Activated naive CD8-positive, alpha-beta T cell treated with anti-CD3 and anti-CD28 coated beads, Interleukin-2, amount 50 U/mL, for 16 hours (primary cell): ENCODE measurements at places on chromosomes 7 and 10.

- no peak for DNase-seq
These were observed 91.0 kb downstream of the CUBN start for GRCh38 chr10:17038627-17039026.

- no peak for DNase-seq
These were observed 60.0 kb upstream of the KLF14 start for GRCh38 chr7:130793855-130794618.

DNA sequence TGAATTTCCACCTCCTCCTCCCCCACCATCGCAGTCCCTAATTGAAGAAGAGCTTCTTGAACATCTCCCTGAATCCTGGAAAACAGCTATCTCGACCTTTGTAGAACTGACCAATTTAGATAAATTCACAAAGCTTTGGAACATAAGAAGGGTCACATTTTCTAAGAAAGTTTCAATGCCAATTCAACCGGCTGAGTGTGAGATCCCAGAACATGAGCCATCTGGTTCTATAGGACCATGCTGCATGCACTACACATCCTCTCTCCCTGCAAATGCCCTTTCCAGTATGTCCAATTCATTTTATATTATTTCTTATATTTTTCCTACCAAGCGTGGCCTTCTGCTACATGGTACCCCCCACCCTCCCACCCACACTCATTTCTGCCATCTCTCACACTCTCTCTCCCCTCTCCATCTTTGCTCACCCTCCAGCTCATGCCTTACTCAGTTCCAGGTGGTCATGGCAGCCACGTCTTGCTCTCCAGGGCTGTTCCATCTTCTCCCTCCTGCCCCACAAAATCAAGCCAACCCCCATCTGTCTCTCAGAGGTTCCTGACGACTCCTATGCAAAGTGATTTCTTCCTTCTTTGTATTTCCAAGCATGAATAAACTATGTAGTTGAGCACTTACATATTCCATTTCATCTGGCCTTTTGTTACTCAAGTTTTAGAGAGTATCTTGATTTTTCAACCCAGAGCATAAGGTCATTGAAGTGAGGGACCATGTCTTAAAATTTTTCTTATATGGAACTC lies 19.3 kb downstream of the FRMD4A start:
- no peak for DNase-seq

- DNase-seq, result no peak
These were observed 36.9 kb downstream of the NAMPT start for GRCh38 chr7:106247841-106248240.

- DNase-seq, result no peak
These were observed 195.3 kb downstream of the FZD1 start for GRCh38 chr7:91459539-91459938.

DNA sequence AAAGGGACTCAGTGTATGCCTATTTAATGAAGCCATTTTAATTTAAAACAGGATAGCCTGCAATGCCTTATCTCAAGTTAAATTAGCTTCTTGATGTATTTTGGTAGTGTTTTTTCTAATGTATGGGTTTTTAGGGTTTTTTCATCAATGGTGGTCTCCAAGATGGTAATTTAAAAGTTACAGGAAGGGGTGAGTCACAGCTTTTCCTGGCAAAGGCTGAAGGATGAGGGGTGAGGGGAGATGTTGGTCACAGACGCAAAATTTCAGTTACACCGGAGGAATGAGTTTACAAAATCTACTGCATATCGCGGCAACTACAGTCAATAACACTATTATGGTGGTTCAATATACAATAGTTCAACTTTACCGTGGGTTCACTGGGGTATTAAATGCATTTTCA lies 31.6 kb downstream of the CCDC3 start:
- no peak for DNase-seq

DNA sequence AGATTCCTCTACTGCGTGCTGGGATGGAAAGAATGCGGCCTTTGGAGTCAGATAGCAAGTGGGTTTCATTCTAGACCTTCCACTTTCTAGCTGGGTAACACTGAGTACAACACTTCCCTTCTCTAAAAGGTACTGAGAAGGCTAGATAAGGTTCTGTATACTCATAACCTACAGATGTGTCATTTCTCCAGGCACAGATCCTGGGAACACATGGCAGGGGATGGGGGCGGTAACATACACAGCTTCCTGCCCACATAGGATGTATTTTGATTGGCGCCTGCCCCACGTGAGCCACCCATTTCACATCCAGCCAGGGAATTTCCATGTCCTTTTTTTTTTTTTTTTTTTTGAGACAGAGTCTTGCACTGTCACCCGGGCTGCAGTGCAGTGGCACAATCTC lies 31.8 kb downstream of the KLRG2 start:
- no peak for DNase-seq

DNA sequence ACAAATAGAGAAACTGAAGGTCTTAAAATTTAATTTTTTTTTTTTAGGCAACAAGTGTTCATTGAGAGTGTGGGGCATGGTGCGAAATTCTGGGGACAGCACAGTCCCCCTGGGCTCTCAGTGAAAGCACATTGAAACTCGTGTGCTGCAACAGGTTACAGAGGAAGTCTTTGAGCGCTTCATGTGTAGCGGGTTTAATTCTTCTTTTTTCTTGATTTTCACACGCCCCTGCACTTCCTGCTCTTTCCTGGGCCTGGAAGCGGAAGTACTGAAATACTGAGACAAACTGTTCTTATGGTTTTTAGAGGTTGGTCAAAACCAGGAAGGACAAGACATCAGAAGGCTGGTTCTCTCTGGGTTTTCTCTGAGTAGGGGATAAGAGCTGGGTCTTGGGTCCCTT lies 203.5 kb downstream of the PTEN start:
- DNase-seq, result no peak

DNA sequence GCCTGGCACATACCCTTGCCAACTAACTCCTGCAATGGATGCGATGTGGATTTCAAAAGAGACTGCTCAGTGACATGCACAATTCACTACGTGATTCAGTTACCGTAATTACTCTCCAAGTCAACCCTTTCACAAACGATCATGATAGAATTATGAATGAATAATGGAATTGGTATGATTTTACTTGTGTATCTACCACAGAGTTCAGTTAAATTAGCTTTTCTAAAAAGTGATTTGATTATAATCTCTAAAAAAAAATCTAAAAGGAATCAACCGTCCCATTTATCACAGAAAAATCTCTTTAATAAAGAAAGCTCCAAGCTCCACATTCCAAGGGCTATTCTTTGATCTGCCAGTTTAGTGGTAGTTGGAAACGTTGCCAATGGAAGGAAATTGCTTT lies 30.4 kb upstream of the RSU1 start:
- no peak for DNase-seq

DNA sequence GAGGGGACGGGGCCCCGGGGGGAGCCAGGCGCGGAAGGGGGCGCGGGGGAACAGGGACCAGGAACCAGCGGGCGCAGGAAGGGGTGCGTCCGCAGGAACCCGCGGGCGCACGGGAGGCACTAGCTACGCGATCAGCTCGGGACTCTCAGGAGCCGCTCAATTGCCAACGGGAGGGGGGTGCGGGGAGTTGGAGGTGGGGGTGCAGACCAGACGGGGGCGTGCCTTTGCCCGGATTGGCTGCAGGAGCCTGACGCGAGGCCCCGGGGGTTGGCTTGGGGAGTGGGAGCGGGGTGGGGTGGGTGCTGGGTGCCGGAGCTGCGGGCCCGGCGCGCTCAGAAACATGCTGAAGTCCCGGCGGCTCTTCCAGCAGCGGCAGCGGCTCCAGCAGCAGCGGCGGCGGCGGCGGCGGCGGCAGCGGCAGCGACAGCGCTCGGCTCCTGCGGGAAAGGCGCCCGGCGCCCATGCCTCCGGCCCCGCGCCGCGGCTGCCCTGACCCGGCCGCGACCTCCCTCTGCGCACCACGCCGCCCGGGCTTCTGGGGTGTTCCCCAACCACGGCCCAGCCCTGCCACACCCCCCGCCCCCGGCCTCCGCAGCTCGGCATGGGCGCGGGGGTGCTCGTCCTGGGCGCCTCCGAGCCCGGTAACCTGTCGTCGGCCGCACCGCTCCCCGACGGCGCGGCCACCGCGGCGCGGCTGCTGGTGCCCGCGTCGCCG lies at the start of gene ADRB1:
ADRB1 (plus strand) TSS at position 335 of the 715 bp plus-strand sequence; CDS start at position 602, 267 bp downstream.
- DNase-seq, result no peak

DNA sequence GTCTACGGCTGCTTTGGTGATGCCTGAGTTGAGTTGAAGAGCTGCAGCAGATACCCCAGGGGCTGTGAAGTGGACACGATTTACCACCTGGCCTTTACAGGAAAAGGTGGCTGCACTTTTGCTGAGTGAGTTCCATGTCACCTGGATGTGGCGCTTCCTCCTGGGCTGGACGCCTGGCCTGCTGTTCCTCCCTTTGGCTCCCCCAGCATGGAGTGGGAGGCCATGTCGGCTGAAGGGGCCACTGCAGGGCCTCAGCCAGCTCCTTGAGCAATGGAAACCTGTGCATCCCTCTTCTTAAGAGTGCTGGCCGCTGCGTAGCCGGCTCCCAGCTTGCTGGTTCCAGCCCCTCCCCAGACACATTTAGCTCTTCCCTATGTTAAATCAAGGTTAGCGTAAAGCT lies 221.0 kb downstream of the GLRX3 start:
- no peak for DNase-seq

DNA sequence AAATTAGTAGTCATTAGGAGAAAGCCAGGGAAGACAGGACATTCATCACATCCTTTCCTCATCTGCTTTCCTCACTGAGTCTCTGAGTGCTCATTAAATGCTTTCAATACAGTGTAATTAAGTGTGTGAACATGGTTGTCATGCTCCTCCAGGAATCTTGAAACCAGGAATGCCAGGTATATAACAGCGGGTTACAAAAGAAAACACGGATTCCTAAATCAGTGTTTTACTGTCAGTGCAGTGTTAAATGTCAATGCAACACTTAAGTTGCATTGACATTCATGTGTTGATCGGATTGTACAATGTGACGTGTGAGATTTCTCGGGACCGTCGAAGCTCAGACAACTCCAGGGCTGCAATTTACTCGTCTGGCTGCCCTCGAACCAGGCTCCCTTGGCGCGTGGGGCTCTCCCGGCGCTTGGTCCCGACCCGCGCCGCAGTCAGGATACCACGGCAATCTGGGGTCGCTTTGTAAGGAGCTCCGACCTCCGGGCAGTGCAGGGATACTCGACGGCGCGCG lies 455 bp upstream of the SPAG6 start:
- no peak for DNase-seq

DNA sequence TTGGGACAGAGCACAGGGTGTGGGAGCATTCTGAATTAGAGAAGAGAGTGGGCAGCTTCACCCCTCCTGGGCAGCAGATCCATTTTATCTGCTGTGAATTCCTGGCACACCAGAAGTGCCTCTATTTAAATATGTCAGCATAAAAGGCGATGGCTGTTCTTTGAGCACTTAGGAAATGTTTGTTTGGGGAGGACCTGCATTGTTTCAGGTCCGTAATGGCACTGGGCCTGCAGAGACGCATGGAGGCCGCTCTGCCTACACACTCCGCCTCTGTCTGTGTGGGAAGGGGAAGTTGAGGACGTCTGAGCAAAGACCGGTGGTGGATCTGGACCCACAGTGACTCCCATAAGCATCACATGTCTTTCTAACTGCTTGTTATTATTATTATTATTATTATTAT lies 253.2 kb downstream of the CAMK1D start:
- no peak for DNase-seq

GRCh38 chr10:132421847-132422751 lies 25.1 kb downstream of the PWWP2B start:
- DNase-seq, result no peak

DNA sequence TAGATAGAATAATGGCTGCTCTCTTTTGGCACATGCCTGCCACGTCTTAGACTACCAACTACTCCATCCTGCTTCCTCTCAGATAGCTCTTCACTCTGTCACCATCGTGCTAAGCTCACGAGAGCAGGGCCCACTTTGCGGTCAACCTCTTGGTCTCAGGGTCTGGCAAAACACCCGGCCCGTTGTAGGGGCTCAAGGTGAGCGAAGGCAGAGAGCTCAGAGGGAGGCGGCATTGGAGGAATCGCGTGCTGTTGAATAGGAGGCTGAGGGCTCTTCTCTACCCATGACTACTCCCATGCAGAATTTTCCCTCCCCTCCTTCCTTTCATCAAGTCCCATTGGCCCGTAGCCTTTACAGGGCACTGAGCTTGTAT lies 100.9 kb upstream of the DDC start:
- no peak for DNase-seq

GRCh38 chr7:111594602-111595001 lies 32.3 kb upstream of the IMMP2L start:
- no peak for DNase-seq

DNA sequence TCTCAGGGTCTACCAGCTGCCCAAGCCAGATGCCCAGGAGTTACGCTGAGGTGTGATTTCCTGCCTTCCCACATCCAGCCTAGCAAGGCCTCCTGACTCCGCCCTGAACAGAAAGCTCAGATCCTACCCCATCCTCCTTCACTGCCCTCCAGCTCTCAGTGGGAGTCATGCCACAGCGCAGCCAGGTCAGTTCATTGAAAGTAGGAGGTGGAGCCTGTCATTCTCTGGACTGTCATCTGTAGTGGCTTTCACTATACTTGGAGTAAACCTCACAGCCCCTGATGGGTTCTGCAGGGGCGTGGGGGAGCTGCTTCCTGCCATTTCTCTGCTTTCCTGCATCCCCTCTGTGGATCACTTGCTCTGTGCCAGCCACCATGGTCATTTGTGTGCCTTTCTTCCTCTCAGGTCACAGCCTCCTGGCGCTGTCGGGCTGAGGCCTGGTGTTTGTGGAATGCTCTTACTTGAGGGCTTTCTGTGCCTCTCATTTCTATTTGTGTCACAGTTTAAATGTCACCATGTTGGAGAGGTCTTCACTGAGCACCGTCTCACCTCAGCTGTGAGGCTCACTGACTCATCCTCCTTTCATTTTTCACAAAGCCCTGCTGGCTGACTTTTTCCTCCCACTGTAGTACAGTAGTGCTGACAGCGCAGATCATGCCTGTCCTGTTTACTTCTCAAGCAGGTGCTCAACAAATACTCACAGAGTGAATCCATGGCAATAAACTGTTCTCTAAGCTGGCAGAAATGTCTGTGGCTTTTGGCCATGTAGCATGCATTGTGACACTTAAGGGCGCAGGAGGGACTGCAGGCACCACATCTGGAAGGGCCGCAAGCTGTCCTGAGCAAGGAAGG lies 61.0 kb upstream of the TMEM248 start:
- no peak for DNase-seq

DNA sequence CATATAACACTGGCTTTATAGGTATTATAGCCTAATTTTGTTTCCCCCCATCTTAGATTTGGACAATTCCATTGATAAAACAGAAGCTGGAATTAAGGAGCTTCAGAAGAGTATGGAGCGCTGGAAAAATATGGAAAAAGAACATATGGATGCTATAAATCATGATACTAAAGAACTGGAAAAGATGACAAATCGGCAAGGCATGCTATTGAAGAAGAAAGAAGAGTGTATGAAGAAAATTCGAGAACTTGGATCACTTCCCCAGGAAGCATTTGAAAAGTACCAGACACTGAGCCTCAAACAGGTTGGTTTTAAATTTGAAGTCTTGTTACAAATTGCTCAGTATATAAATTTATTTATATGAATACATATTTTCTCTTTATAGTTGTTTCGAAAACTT lies 34.1 kb downstream of the SMC3 start:
- no peak for DNase-seq
